Substantia nigra (tissue), 51 donors: ENCODE measurements at places on chromosomes 11 and 22.

- no peak for DNase-seq
Measured at GRCh38 chr11:134086376-134086775, 17.5 kb downstream of the JAM3 start.

DNA sequence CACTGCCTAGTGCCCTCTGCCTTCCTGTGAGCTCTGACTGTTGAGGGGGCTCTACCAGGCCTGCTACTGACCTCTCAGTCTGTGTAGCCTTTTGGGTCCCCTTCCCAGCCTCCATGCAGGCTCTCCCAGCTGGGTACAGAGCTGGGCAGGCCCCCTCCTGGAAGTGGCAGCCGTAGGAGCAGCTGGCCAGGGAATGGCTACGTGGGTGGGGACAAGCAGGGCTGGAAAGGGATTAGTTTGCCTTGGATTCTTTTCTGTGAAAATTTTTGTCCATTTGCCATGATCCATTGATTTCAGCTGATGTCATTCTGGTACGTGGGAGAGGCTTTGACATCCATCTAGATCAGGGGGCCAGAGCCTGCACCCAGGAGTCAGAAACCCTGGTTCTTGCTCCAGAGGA lies 23.9 kb upstream of the NECTIN1 start:
- DNase-seq, result no peak

GRCh38 chr11:119691020-119691666 lies 37.9 kb downstream of the NECTIN1 start:
- DNase-seq, result no peak

DNA sequence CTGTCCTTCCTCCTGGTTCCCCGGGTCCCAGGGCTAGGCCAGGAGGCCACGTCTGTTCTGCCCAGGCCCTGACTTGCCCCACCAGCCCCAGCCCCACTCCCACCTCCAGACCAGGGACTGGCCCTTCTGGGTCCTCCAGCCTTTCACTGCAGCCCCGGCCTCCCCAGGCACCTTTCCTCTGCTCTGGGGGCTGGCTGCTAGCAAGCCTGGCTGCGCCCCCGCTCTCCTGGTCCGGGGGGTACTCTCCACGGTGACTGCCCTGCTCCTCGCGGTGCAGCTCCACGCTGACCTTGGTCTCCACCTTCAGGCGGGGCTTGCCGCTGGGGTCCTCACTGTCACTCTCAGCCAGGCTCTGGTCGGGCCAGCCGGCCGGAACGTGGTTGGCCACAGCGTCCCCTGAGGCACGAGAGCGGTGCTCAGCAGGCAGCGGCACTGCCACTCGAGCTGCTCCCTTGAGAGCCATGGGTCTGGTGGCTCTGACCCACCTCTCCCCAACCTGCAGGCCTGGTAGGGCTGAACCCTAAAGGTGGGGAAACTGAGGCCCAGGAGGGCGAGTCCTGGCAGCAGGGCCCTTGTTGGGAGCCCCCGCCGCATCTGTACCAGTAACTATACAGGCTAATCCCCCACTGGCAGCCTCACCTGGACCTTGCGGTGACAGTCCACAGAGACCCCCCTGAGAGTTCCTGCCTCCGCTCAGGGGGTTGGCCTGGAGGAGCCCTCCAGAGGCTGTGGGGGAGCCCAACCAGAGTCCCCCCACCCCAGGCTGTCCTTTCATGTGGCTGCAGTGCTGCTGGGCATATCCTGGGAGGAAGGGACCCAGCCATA lies 29.0 kb downstream of the TRMU start:
- no peak for DNase-seq

DNA sequence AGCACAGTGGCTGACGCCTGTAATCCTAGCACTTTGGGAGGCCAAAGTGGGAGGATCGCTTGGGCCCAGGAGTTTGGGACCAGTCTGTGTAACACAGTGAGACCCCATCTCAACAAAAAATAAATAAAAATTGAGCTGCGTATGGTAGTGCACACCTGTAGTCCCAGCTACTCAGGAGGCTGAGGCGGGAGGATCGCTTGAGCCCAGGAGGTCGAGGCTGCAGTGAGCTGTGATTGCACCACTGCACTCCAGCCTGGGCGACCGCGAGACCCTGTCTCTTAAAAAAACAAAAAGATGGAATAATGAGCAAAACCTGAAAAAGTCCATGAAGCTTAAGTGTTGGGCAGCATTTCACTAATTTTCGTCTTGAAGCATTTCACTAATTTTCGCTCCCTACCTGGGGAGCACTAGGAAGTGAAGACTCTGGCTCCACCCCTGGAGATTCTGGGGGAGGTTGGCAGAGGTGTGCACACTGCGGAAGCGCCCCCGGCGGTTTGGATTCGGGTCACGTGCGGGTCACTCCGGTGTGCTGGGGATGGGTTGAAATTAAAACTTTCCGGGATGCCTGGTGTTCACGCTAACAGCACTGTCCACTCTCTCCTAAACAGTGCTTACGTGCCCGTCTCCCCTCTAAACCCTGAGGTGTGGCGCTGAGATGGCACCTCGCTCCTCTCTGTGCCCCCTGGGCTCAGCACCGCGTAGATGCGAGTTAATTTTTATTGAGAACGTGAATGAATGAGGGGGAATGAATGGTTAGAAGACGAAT lies 906 bp upstream of the NAA40 start:
- no peak for DNase-seq

DNA sequence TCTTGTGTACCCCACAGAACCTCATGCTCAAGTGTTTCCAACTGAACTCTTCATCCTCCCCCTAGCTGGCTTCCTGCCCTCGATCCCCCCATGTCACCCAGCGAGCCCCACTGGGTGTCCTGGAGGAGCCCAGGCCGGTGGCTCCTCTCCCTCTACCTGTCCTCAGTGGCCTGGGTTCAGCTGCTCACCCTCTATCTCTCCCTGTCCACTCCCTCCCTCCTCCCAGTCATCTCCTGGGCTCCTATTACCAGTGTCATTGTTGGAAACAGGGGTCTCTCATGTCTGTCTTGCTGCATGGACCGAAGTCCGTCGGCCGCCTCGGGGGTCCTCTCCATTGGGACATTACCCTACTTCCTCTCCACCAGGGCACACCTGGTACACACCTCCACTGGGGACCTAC lies 12.9 kb upstream of the MPPED1 start:
- DNase-seq, result no peak

DNA sequence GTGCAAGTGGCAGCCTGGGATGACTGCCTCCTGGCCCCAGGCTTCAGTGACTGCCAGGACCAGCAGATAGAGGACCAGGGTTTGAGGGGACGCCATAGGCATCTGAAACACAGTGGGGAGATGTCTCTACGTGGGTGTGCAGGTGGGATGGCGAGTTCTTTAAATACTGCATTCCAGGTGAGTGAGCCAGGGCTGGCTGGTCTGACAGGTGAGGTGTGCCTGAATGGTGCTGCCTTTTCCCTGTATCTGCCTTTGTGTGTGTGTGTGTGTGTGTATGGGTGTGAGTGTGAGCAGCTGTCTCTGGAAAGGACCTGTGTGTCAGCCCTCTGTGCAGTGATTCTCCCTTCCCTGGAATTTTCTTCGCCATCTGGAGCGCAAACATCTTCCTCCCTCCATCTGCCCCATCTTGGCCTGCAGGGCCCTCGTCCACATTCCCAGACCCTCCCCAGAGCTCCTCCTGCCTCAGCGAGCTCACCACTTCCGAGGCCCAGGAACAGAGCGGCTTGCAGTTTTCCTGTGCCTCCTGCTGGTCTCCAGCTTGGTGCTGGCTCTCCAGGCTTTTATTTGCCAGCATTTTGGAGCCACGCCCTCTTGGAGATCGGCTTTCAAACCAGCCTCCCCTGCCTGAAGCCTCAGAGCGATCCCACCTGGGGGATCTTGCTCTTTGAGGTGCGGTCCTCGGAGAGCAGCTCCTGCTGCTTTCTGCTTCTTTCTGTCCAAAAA lies at the start of gene GPHA2:
TSS of gene GPHA2 (minus strand) at position 535 of the 723 bp plus-strand sequence. CDS start at position 102, 433 bp downstream.
- no peak for DNase-seq

DNA sequence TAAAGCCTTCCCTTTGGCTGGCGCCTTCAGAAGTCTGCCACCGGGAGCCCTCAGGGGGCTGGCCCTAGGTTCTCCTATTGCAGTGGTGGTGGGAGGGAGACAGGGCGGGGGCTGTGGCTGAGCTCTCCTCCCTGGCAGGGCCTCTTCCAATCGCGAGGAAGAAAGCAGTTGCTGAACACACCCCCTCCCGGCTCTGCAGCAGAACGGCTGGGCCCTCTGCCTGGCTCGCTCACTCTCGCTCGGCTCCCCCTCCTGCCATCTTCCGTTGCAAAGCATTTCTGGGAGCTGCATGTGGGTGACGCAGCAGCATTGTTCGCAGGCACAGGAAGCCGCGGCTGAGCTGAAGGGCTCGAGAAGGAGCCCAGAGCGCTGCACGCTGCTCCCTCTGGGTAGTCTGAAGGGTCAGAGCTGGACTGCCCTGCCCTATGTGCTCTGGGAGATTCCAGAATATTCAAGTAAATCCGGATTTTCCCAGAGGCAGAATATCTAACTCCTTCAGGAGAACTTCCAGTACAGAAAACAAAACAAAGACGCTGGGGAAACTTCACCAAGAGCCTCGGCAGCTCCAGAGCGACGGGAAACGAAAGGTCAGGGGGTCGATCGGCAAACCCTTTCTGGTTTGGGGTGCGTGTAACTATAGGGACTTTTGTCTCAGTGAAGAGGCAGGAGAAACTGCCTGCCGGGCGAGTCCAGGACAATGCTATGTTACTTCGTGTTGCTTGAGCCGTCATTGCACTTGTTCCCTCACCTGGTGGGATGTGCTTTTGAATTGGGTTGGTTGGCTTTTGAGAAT lies 26.3 kb upstream of the GRK2 start:
- DNase-seq, result peak; percentile 98

GRCh38 chr11:76885390-76886097 lies 24.8 kb downstream of the ACER3 start:
- DNase-seq, result no peak

DNA sequence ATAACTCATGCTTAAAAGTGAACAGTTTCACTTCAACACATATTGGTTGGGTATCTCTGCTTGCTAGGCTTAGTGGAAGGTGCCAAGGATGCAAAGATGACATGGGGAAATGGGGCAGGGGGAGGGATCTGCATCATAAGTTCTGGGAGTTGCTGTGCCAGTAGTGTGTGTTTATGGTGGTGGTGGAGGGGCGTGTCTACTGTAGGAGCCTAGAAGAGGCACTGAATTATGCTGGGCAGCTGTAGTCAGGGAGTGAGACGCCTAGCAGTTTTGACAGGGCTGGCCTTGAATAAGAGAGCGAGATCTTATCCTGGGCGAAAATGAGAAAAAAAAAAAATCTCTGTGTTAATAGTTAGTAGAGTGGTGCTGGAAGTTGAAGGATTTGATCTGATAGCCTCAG lies 3.0 kb downstream of the ELMOD1 start:
- DNase-seq, result no peak

DNA sequence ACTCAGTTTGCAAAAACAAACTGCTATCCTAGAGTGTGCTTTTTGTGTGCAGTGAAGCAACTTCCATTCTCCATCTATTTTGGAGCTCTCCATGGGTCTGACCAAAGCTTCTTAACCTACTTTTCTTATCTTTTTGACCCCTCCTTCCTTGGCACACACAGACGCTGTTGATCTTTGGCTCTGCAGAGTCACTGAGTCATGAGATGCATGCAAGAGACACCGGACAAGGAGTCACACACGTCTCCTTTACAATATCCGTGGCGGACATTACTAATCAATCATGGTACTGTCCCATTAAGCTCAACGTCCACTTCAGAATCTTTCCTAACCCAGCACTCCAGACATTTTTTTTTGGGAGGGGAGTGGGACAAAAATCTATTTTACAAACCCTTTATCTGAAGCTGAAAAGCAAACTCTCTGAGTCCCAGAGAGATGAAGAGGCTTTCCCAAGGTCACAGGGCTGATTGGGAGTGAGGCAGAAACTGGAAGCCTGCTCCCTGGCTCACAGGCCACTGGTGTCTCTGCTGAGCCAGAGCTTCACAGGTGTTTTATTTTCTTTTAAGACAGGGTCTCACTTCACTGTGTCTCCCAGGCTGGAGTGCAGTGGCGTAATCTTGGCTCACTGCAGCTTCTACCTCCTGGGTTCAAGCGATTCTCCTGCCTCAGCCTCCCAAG lies 165.8 kb upstream of the SYT13 start:
- no peak for DNase-seq

- DNase-seq, result no peak
Measured at GRCh38 chr11:116515664-116516184, 257.1 kb downstream of the BUD13 start.
